Stimulated activated CD4-positive, alpha-beta T cell treated with anti-CD3 and anti-CD28 coated beads, Interleukin-1b, Interleukin-23, amount 100 ng/mL, for 1 hour (primary cell): ENCODE measurements at places on chromosomes 12 and 14.

GRCh38 chr14:31268216-31268615 is 60.6 kb upstream of the HECTD1 start:
- no peak for DNase-seq

DNA sequence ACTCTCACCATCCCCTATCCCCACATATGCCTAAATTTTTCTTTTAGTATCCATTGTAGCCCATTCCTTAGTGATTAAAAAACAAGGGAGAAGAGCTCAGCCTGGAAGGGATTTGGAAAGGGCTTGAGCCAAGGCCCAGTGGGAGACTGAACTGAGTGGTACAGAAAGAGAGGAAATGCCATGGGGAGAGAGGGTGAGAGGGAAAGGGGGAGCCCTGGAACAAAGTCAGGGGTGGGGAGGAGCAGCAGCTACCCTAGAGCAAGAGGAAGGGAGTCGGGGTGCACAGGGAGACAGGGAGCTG is 2.6 kb upstream of the ATN1 start:
- no peak for DNase-seq

DNA sequence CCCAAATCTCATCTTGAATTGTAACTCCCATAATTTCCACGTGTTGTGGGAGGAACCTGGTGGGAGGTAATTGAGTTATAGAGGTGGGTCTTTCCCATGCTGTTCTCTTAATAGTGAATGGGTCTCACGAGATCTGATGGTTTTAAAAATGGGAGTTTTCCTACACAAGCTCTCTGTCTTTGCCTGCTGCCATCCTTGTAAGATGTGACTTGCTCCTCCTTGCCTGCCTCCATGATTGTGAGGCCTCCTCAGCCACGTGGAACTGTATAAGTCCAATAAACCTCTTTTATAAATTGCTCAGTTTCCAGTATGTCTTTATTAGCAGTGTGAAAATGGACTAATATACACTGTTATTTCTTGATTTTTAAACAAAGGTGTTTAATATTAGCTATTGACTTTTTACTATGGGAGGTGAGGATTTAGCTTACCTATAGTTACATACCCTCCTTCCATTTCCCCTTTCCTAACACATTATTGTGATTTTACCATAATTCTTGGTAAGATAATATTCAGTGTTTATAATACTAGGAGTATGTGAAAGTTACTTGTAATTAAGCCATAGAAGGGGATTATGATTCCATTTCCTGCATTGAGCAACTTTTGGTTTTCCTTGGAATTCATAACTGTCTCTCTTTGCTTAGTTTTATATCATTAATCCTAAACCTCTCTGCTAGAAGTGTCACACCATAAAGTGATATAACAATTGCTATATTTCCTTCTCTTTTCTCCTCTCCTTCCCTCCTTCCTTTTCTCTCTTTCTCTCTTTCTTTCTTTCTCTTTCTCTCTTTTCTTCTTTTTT is 151.0 kb upstream of the KRAS start:
- no peak for DNase-seq

DNA sequence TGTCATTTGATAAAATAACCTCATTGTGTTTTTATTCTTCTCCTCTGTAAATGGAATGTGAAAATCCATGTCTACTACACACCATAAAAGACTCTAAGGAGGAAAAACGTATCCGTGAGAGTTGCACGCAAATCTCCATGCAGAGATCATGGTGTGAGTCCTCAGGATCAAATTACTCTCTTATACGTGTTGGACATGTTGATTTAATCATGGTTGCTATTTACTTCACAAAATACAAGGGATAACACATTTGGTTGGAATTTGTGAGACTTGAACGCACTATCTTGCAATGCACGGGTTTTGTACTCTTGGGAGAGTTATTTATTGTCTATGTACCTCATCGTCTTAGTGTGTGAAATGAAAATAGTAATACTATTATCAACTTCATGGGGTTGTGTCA is 128.0 kb upstream of the RASSF8 start:
- no peak for DNase-seq

DNA sequence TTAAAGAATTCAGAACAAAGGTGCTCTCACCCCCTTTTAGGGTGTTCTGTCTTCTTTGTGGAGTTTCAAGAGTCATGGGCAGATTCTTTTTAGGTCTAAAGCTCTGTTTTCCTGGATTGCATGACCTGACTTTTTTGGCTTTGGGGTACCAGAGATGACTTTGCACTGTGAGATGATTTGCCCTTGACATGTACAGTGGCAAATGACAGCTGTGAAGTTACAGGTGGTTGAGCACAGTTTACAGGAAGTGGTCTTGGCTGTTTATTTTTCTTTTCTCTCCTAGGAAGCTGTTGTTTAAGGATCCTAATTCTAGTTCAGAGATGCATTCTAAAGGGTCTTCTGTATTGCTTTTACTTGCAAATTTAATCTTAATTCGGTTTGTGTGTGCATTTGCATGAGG is 83.8 kb upstream of the METAP2 start:
- no peak for DNase-seq

- no peak for DNase-seq
These were observed 23.7 kb upstream of the CLEC14A start for GRCh38 chr14:38279572-38279971.

GRCh38 chr12:73951956-73952703 is 585.5 kb upstream of the ATXN7L3B start:
- no peak for DNase-seq

DNA sequence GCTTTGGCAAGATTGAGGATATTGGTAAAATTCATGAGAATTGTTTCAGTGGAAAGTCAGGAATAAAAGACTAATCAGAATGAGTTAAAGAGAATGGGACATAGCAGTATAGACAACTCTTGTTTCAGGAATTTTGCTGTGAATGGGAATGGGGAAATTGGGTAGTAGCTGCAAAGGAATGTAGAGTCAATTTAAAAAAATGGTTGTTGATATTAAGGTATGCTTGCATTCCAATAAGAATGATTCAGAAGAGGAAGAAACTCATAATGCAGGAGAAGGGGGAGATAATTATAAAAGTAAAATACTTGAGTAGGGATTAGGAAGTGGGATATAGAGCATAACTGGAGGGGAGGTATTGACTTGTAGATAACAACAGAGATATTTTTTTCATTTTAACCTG is 40.7 kb downstream of the MNAT1 start:
- no peak for DNase-seq

DNA sequence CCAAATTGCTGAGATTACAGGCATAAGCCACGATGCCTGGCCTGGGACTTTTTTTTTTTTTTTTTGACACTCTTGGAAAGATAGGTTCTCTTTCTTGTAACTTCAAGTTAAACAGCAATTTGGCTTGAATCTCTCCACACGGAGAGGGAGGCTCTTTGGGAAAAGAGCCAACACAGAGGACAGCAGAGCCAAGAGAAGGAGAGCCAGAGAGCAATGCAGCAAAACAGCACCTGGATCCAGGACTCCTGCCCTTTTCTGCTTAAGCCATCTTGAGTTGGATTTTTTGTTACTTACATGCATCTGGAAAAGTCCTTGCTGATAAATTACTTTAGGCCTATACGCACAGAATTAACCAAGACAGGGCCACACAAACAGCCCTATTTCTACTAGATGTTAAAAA is 176.8 kb downstream of the APAF1 start:
- DNase-seq: no peak

- DNase-seq: no peak
These were observed 63.1 kb upstream of the FGD4 start for GRCh38 chr12:32336261-32336660.

DNA sequence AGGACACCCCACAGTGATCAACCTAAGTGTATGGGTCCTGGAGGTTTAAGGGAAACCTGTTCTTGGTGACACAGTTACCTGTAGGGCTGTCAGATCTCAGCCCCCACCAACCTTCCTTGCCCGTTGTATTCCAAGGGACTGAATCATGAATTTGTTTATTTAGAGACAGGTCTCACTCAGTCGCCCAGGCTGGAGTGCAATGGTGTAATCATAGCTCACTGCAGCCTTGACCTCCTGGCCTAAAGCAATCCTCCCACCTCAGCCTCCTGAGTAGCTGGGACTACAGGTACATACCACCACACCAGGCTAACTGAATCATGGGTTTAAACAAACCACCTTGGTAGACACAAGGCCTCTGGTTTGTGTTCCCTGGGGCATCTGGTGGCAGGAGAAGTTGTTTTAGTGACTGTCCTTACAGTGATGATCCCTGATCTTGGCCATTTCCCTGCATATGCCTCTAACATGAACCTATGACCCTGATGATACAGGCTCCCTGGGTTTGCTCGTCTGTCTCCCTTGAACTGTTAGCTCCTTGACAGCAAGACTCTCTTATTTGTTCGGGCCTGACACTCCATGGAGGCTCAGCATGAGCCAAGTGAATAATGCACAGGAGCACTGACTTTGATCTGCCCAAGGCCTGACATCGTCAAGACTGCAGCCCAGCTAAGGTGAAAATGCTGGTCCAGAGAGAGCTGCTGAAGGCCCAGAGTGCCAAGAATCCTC is 47.9 kb downstream of the PITPNM2 start:
- DNase-seq: no peak

DNA sequence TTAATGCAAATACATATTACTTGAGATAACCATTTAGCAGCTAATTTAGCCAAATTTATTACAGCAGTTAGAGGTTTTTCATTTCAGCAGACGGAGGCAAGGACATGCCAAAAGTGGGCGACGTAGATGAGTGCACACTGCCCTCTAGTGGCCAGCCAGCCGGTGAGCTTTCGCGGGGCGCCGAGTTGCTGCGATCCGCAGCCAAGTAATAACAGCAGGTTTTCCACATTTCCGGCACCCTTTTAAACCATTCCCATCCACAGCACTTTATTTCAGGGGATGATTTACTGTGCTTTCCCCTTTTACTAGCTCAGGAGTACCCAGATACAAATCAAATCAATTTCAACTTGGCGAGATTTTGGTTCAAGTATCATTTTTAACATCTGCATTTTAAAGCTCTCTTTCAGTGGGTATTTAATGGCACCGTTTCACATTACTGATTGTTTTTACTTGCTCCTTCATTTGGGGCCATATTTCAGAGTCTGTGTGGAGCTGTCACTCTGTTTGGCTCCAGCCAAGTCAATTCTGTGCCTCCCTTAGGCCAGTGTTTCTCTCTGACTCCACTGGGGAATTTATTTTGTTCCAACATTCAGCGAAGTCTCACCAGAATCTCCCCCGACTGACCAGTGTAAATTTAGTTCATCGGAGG is 158.0 kb downstream of the EGLN3 start:
- DNase-seq: no peak

- DNase-seq: no peak
These were observed 6.4 kb upstream of the ASCL1 start for GRCh38 chr12:102950950-102951619.

DNA sequence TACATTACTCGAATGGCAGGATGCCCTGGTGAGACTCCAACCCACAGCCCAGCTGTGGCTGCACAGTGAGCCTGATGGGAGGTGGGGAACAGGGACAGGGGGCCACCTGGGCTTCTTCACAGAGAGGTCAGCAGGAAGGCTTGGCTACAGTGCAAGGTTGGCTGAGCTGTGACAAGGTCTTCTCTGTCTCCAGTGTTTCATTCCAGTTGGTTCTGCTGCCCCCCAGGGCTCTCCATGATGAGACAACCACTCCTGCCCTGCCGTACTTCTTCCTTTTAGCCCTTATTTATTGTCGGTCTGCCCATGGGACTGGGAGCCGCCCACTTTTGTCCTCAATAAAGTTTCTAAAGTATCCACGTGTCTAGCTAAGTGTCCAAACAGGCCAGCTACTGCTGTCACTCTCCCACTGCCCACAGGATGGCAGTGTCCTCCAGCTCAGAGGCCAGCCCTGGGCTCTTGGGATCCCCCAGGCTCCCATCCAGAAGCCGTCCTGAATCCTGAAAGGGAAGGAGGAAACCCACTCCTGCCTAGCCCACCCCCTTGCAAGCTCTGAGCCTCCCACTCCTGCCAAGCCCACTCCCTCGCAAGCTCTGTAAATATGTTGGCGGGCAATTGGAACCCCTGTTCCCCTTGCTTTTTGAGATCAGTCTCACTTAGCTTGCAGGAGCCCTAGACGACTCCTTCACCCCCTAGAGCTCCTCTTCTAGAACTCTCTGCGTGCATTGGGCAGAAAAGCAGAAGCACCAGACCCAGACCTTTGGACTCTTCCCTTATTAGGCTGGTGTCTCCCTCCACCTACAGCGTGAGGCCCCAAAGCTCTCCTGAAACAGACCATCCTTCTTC is 5.4 kb downstream of the C1QL4 start:
- DNase-seq: no peak

DNA sequence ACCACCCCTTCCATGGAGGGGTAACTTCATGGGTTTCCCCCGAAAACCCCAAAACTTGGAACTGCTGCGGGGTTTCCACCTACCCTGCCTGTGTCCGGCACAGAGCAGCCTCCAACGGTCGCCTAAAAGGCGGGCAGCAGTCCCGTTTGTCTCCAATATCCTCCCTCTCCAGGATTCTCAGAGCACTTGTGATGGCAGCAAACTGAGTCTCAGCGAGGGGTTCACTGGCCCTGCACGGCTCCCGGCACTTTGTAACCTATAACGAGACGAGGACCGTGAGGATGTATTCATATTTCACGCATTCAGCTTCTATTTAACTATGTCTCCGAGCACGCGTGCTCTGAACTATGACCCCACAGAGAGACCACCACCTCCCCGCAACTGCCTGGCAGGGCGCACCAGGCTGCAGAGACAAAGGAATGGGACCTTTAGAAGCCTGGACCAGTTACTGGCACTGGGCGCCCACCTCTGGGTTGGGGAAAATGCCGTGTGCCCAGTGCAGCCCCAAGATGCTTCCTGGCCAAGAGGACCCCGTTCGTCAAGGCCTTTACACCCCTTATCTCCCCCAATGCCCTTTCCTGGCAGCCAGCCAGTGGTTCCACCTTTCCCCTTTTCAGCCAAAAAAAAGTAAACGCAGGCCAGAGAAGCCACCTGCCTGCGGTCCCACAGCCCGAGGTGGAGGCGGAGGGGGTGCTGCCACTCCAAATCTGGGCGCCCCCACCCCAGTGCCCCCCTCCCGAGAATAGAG is 173.1 kb upstream of the RTL1 start:
- no peak for DNase-seq

- peak; percentile 11 for DNase-seq
These were observed 27.4 kb upstream of the DDHD1 start for GRCh38 chr14:53180272-53181221.

GRCh38 chr12:12439636-12440035 is 82.8 kb downstream of the BORCS5 start:
- DNase-seq: peak; percentile 26

DNA sequence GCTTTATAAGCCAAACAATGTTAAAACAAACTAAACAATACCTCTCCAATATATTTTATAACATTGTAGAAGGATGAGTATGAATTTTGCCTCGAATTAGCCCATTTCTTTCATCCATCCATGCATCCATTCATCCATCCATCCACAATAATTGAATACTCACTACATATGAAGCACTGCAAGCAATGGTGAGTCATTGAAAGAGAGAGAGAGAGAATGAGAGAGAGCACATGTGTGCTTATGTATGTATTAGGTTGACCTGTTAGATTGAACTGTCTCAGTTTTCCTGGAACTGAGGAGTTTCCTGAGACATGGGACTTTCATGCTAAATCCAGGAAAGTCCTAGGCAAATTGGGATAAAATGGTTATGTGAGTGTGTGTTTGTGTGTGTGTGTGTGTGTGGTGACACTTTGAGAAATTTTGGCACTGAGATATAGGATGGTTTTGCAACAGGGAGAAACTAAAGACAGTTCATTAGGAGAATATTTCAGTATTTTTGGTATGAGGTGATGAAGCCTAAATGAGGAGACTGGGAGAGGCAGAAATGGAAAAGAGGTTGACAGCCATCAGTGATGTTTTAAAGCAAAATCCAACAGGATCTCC is 98.4 kb downstream of the C12orf75 start:
- DNase-seq: no peak

GRCh38 chr12:24853588-24853987 is 95.3 kb downstream of the BCAT1 start:
- DNase-seq: no peak

- no peak for DNase-seq
These were observed 125.0 kb upstream of the DHRS4 start for GRCh38 chr14:23828616-23829015.

- no peak for DNase-seq
These were observed 29.0 kb downstream of the CCDC60 start for GRCh38 chr12:119363490-119363889.
